ENCODE measurements at places on chromosomes 11 and 22.

- DNase-seq, result no peak
These were observed 2392.1 kb upstream of the RAG2 start for GRCh38 chr11:38990139-38990538.

DNA sequence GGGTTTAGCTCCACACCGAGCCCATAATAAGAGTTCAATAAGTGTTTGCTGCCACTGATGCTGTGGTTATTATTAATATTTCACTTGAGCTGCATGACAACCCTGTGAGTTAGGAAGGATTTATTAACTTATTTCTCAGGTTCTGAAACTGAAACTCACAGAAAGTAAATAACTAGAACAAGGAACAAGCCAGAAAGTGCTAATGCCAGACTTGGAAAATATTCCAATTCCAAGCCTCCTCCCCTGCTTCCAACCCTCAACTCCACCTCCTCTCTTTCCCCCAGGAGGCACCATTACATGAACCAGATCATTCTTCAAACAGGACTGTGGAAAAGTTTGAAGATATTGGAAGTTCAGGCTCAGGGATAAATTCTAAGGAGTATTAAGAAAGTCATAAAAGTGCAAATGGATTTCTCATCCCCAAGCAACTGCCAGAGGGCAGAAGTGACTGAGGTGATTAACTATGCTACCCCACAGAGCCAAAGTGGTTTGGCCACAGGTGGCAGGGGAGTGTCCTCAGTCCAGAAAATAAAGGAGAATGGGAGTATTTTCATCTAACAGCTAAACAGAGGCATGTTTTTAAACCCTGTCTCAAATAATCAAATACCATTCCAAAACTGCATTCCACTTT, 3.2 kb upstream of the FJX1 start:
- DNase-seq, result no peak

DNA sequence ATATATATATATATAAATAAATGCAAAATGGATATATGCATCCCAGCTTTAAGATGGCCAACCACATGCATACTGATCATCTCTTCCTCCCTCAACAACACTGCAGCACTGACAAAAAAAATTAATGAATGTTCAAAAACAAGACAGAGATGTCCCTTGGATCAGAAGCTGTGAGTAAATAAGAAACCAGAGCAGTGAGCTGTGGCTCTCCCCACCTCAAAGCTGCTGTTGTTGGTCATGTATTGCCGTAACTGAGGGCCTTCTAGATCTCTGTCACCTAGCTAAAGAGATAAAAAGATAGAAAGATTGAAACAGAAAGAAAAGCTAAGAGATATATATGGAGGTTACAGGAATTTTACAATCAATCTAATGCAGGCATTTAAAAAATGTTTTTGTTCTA, 15.5 kb upstream of the TMEM135 start:
- DNase-seq, result no peak

GRCh38 chr22:39110631-39111561, 13.9 kb downstream of the APOBEC3H start:
- no peak for DNase-seq
